ENCODE measurements at places on chromosomes 3 and 15.

DNA sequence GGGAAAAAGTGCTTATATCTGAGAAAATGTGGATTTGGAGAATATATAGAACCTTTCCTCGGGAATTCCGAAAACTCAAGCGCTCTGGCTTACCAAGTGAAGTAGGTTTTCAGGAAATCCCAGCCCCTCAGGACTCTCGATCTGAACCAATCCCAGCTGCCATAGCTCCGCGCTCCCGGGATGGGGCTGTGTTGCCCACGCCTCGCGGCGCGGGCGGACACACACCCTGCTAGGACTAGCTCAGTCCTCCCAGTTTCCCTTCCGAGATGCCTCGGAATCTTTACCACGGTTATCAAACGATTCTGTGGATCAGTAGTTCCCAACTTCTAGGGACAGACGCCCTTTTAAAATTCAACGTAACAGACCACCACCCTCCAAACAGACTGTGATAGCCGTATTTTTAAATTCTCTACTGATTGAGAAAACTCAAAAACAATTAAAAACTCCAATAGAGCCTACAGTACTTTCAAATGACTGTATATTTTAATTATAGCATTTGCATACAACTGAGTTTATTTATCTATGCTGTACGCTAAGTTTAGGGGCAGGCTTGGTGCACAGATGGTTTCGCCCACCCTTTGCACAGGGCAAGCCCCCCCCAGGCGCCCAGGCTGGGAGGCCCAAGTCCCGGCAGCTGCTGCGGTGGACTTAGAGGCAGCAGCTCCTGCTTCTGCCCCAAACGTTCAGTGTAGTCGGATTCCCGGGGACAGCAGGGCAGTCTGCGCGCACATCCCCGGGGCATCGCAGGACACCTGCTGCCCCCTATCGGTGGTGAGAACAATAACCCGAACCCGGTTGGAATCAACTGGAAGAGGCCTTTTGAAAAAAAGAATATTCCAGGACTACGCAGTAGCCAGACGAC lies 52.3 kb downstream of the CCDC54 start:
- peak; percentile 5 for DNase-seq

GRCh38 chr3:46095307-46095706 lies 68.0 kb upstream of the XCR1 start:
- no peak for DNase-seq

DNA sequence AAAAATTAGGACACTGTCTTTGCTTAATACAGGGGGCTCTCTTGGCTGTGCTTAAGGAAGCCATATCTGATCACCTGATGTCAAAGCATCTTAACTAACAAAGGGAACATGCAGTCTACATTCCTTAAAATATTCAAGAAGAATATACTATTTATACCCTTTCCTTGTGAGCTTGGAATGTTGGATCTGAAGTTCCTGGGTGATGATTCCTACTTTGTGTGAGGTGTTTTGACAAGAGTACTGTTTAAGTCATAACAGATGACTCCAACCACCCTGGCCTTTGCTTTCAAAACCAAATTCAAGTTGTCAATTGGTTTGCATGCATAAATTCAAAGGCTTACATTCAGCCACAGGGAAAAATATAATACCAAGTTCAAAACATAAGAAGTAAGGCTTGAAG lies 862.7 kb upstream of the SEMA6D start:
- no peak for DNase-seq

DNA sequence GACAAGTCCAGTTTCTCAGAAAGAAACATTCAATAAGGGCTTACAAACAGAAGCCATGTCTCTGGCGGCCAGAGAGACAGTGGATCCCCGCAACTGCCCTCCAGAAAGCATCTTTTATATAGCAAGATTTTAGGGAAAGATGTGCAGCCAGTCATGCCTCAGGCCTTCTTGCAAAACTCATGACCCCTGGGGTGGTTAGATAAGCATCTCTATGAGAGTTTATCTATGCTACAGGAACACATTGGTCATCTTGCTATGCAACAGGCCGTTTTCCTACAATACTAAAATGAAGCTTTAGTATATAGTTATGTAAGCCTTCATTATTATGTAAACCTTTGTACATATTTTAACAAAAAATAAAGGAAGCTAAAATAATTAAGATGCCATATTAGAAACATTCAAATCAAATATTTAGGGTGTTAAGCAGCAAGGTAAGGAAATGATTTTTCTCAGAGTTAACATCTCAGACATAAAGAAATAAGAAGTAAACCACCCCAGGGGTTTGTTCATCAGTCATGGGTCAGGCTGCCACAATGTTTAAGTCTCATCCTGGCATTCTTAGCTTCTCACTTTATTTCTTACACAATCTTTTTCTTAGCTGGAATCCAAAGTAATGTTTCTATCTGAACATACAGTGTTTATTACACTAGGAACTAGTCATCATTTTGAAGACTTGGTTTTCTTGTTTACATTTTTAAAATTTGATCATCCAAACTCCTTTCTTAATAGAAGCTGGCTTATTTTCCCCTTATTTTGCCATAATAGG lies 6.3 kb upstream of the FSIP1 start:
- no peak for DNase-seq

DNA sequence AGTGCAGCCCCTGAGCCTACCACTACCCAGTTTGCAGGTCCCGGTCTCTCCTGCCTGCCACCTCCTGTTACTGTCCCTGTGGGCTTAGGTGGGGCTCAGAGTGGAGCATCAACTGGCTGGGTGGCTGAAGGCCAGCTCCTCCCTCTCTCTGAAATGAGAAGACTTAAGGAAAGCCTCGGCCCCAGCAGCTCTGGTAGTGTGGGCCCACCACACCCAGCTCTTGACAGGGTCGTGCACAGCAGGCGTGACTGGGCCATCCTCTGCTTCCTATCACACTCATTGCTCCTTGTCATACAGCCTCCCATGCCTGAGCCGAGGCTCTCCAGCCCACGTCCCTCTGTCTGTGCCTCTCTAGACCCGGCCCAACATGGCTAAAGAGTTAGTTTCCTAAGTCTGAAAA lies 142.7 kb upstream of the LINGO1 start:
- no peak for DNase-seq

- DNase-seq = no peak
Observed at GRCh38 chr3:71425491-71426071, 157.9 kb downstream of the FOXP1 start.

GRCh38 chr15:99477791-99478471 lies 87.9 kb upstream of the MEF2A start:
- DNase-seq = no peak

DNA sequence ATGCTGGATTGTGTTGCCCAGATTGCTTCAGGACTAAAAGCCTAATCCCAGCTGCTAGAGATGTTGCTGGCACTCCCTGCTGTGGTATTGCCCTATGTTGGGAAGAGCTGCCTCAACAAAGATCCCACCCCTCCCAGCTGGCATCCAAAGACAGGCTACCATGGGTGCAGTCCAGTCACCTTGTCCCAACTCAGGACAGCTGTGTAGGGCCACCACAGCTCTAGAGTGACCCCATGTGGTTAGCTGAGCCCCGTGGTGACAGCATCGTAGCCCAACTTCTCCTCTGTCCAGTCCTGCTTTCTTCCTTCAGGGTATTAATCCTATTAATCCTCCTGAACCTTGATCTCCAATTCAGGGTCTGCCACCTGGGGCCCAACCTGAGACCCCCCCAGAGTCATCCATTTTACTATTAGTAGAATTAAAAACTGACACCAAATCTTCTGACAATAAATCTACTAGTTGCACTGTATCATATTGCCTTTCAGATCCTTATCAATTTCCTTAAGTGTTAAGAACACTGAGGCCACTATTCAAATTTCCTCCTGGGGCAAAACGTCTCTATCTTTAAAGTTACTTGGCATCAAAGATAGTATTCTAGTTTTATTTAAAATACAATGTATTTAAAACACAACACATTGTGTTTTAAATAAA lies 83.5 kb downstream of the AQP9 start:
- DNase-seq = no peak

GRCh38 chr15:48089702-48090101 lies 31.1 kb upstream of the SLC24A5 start:
- DNase-seq = no peak

- no peak for DNase-seq
Observed at GRCh38 chr3:45345846-45346580, 42.4 kb upstream of the LARS2 start.

DNA sequence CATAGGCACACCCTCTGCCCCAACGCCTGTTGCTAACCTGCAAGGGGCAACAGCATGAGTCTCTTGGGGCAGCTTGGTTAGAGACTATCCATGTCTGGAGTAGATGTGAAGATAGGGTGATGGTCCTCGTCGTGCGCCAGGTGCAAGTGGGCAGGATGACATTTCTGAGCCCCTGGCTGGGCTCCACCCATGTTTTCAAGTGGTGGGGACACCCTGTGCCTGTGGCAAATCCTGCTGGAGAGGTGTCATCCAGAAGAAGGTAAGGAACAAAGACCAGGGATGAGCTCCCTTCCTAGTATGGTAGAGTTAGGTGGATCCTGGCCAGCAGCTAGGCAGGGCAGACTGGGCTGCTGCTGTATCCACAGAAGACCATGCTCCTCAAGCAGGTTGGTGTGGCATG lies 152.6 kb downstream of the ABHD5 start:
- no peak for DNase-seq

DNA sequence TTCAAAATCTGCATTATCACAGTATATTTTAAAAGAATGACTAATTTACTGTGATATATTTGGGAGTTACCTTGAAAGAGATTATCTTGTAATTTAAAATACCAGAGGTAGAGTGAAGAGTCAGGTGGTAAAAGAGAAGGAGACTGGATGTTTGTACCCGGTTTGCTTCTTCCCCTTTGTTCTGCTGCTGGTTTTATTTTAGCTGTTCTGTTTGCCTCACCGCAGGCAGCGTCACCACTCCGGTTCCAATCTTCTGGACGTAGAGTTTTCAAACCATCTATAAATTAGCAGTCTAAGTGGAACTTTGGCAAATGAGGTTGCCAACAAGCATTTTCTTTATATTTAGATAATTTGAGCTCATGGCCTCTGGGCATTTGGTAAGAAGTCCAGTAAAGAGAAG lies 38.2 kb downstream of the PPARG start:
- DNase-seq = no peak

- no peak for DNase-seq
Observed at GRCh38 chr15:64361259-64361658, 5.3 kb upstream of the CSNK1G1 start.

- DNase-seq = no peak
Observed at GRCh38 chr3:17313746-17314145, 428.7 kb downstream of the TBC1D5 start.

- DNase-seq = no peak
Observed at GRCh38 chr3:178971614-178972013, 100.0 kb downstream of the ZMAT3 start.

GRCh38 chr3:108555966-108556581 lies 33.2 kb downstream of the CIP2A start:
- no peak for DNase-seq

DNA sequence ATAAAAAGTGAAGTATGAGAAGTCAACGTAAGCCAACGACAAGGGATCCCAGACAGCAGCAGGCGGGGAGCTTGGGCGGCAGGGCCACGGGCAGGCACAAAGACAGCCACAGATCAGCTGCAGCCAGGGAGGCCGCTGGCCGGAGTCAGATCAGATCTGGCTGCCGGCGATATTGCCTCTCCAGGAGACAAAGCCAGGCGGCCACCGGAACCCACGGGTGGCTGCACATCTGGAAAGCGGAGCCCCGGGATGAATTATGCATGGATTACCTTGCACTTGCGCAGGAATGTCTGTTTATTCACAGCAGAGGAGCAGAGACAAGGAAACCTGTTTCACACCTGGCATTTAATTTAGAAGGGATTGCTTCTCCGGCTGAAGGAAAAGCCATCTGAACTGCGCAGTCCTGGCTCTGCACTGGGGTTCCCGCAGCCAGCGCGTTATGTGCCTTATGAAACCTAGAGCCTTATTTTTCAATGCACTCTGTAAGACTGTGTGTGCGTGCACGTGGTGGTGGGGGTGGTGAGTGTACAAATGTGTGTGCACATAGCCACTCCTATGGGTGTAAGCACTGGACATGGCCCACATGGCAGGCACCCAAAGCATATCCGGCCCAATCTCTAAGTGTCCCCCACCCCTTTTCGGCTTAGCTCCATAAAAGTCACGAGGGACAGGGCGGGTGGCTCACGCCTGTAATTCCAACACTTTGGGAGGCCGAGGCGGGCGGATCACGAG lies 427.8 kb upstream of the MCTP2 start:
- DNase-seq = no peak

DNA sequence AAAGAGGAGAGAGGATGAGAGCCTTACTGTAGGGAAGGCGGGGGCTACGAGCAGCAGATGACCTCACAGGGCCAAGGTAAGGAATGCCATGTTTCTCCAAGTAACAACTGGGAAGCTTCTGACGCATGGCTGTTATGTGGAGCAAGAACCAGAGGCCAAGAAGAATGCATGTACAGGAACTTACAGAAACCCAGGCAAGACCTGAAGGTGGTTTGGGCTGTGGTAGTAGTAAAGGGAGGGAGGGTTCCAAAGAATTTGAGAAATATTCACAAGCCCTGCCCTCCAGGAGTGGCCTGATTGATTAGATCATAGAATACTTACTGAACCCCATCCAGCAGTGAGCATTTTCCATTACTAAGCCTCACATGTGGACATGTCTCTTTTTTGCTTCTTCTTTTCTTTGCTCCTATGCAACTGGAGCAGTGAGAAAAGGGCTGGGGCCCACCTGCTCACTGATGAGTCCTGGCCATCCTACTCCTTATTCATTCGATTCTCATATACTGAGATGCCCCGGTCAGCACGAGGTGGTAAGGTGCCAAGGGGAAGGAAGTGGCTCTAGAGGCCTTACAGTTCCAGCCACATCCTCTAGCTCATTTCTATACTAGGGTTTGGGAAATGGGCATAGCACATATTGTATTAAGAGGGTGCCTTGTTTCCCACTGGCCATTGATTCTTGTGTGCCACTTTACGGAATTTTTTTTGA lies 8.3 kb upstream of the SLC12A8 start:
- no peak for DNase-seq

GRCh38 chr15:56996746-56997470 lies 78.5 kb downstream of the TCF12 start:
- DNase-seq = no peak

DNA sequence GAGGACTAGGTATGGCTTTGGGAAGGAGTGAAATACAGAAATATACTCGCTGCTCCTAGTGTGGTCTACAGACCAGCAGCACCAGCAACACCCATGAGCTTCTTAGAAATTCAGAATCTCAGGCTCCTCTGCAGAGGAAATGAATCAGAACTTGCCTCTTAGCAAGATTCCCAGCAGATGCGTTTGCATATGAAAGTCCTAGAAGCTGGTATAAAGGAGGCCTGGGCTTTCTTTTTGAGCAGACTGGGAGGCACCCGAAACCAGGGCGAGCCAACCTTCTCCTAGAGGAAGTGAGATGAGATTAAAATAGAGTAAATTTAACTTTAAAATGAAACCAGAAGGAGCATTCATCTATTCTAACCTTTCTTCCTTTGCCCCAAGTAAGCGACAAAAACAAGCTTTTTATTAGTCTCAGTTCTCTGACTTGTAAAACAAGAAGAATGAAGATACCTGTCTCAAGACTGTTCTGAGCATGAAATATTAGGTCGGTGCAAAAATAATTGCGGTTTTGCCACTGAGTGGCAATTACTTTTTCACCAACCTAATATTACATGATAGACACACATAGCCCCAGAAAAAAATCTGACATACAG lies 140.0 kb downstream of the PDZRN3 start:
- DNase-seq = no peak

- no peak for DNase-seq
Observed at GRCh38 chr3:114496874-114497273, 203.0 kb downstream of the TIGIT start.

GRCh38 chr3:13282358-13282985 lies 137.7 kb downstream of the NUP210 start:
- no peak for DNase-seq

GRCh38 chr3:24401090-24401810 lies 93.4 kb downstream of the THRB start:
- DNase-seq = no peak

Data from SK-N-MC (cell line).